ENCODE measurements at places on chromosomes 13 and 19. TPM values are rescaled to one million over a fixed set of nuclear protein-coding genes. Genes with fewer than 3 reads are reported as not detected.

The RUBCNL gene
- not detected for total RNA-seq

The LCP1 gene
- total RNA-seq: not detected

The ZNF415 gene
- total RNA-seq: 4.7 TPM

The TRAPPC2B gene
- total RNA-seq: 28.2 TPM

The SLC15A1 gene
- not detected for total RNA-seq

The EML2 gene
- 18.6 TPM for total RNA-seq

The ZNF606 gene
- 8.3 TPM for total RNA-seq

The CEACAM8 gene
- total RNA-seq: not detected

The GAMT gene
- 87.9 TPM for total RNA-seq

The SIGLEC12 gene
- total RNA-seq: not detected

The SMAD9 gene
- total RNA-seq: 7.8 TPM

The ANGPTL4 gene
- 34.0 TPM for total RNA-seq
